Dermis microvascular lymphatic vessel endothelial cell (primary cell): ENCODE measurements at places on chromosomes 11 and 22. TPM values are rescaled to one million over a fixed set of nuclear protein-coding genes. Genes with fewer than 3 reads are reported as not detected.

GRCh38 chr22:23712256-23712655 is 21.4 kb downstream of the RGL4 start:
- DNase-seq, result no peak

DNA sequence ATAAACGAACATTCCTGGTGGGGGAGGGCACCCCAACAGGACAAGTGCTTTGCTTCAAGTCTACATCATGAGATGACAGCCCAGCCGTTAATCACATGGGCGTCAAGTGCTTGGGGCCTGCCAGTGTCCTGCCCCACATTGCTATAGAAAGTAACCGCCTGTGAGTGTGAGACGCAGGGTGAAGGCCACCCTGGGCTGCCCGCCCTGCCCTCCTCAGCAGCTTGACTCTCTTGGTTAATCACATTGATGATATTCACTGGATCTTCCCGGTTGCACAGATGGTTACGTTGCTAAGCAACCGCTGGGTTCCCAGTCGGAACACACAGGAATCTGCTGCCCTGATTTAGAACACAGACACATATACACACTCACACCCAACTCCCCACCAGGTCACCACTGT is 79.3 kb downstream of the CTTN start:
- no peak for DNase-seq

DNA sequence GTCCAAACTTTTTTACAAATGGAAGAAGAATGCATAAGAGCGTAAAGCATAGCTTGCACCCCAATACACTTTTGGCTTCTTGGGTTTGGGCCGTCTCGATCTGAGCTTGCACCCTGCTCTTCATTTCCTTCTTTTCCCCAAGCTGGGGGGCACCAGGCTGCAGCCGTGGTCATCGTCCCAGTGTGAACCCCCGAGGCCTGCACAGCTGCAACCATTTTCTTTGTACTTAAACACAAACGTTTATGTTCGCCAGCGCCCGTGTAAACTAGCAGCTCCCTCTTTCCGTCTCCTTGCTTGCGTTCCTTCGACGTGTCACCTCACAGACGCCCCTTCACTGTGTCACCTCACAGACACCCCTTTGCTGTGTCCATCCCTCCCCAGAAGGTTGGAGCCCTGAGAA is 10.1 kb downstream of the KRTAP5-5 start:
- DNase-seq, result no peak

GRCh38 chr22:26743149-26743548 is 85.8 kb downstream of the MIAT start:
- DNase-seq, result no peak

DNA sequence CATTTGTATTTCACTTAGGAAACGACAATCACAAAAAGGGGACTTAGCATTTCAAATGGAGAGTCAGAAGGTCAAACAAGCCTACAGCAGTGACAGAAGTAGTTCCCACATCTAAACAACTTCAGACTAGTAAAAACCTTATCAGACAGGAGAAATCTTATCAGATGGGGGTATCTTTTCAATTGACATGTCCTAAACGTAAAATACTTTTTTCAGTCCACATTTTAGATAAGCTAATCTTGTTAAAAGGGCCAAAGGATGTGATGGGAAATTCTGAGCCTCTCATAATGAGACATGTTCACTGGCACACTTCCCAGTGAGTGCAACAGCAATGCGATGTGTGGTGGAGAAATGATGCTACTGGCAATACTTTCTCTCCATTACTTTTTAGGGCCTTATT is 2.4 kb downstream of the MAPK1 start:
- peak; percentile 33 for DNase-seq

GRCh38 chr11:12017243-12017678 is 8.8 kb upstream of the DKK3 start:
- peak; percentile 99 for DNase-seq

GRCh38 chr11:16966930-16967671 is 47.1 kb downstream of the PLEKHA7 start:
- DNase-seq, result no peak

DNA sequence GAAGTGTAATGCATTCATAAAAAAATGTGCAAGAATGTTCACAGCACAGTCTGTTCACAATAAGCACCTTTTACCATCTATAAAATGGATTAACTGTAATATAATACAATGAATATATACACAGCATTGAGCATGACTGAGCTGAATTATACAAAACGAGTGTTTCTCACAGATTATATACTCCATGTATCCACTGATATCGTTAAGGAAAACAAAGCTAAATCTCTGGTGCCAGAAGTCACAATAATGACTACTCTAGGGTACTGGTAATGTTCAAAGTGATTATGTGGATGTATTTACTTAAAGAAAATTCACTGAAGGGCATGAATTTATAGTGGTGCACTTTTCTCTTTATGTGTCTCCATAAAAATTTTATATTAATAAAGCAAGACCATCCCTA is 33.2 kb downstream of the ACAT1 start:
- no peak for DNase-seq

DNA sequence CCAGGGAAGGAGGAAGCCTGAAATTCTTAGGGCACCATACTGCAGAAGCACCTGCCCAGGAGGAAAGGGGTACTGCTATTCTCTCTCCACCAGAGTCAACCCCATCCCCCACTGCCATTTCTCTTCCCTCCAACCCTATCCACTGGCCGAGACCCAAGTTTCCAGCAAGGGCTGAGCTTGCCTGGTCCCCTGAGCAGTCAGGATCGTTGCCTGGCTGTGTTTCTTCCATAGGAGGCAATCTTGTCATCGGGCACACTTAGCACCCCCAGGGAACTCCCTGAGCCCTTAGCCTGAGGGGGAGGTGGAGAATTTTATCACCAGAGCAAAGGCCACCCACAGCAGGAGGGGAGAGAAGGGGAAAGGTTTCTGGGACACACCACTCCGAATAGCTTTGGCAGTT is 115.8 kb upstream of the NECTIN1 start:
- no peak for DNase-seq

- no peak for DNase-seq
These were observed 16.4 kb upstream of the SCGB1A1 start for GRCh38 chr11:62402226-62402959.

DNA sequence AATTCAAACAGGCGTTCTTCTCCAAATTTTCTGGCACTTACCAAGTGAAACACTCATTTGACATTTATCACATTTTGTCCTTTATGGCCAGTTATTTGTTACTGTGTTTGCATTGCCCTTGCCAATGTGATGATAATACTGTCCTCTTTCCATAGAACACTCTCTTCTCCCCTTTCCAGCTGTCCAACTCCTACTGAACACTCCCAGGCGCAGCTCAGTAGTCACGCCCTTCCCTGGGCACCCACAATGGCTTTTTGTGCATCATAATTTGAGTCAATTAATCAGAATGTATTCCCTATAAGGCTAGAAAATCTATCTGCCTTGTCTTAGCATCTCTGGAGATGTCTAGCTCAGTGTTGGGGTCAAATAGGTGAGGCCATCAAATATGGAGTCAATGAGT is 21.2 kb upstream of the B3GAT1 start:
- no peak for DNase-seq

- DNase-seq, result no peak
These were observed 3.2 kb downstream of the DGAT2 start for GRCh38 chr11:75771646-75772410.

GRCh38 chr11:116043857-116044256 is 539.6 kb upstream of the CADM1 start:
- no peak for DNase-seq

DNA sequence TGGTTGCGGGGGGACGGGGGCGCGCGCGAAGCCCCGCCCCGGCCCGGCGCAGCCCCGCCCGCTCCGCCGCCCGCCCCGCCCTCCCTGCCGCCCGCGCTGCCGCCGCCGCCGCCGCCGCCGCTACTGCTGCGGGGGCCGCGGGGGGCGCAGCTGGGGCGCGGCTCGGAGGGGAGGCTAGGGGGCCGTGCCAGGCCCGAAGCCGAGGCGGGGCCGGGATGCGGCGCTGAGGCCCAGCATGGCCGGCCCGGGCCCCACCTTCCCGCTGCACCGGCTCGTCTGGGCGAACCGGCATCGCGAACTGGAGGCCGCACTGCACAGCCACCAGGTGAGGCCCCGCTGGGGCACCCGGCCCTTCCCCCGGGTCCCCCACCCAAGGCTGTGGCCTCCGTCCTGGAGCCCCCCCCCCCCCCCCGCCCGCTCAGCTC is at the start of gene ANKRD13D:
Gene ANKRD13D (plus strand): TSS at position 78 of the 425 bp plus-strand sequence. CDS start 158 bp downstream, at position 236.
- DNase-seq, result no peak

DNA sequence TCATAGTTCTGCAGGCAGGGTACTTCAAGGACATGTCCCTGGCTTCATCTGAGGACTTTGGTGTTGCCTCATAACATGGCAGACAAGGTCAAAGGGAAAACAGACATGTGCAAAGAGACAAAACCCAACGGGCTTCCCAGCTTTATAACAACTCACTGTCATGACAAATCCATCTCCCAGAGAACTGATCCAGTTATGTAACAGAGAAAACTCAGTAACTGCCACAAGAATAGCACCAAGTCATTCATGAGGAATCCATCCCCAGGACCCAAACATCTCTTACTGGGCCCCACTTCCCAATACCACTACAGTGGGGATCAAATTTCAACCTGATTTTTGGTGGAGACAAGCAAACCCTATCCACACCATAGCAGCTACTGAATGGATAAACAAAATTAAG is 13.0 kb downstream of the OR52N4 start:
- DNase-seq, result no peak

The OR51I2 gene
- not detected in 2 replicates for total RNA-seq

The MRGPRF gene
- 0.13 TPM in 2 replicates for total RNA-seq

The MYO18B gene
- total RNA-seq, result under 0.01 TPM in 2 replicates

The GRIK4 gene
- total RNA-seq, result under 0.01 TPM in 1 of 2 replicates, not detected in the other

The CBL gene
- total RNA-seq, result 7.4 and 9.4 TPM in 2 replicates

The PATE2 gene
- 0.13 TPM in 1 of 2 replicates, not detected in the other for total RNA-seq

The C1QTNF6 gene
- total RNA-seq, result 5.0 and 6.6 TPM in 2 replicates
